Osteoblast (primary cell): ENCODE measurements at places on chromosomes 3 and 15. TPM values are rescaled to one million over a fixed set of nuclear protein-coding genes. Genes with fewer than 3 reads are reported as not detected.

Gene GOLGA8K
- 0.29 and 0.36 TPM in 2 replicates for total RNA-seq

Gene WNT5A
- 116 and 145 TPM in 2 replicates for total RNA-seq

Gene UBAP1L
- 2.9 and 3.3 TPM in 2 replicates for total RNA-seq

Gene DMXL2
- 37.3 and 46.0 TPM in 2 replicates for total RNA-seq

Gene MCTP2
- 16.3 and 18.6 TPM in 2 replicates for total RNA-seq

Gene PPP1R14D
- total RNA-seq, result not detected in 2 replicates
